ENCODE measurements at places on chromosomes 4 and X.

DNA sequence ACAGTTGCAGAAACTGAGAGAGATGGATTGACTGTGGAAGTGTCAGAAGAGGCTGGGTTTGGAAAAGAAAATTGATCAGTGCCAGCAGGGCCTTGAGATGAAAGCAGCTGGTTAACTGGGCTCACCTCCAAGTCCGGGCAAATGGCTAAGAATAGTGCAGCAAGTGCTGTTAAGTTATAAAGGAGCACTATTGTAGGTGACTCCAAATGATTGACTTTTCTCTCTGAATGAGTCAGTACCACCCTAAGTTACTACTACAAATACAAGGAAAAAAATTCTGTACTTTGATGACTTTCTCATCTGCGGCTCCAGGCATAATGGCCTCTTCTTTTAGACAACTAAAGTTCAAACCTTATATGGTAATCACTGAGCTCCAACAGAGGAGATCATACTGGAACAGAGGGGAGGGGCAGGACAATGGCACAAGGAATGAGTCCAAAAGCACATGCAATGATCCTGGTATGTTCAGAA is 733.4 kb upstream of the INTU start:
- DNase-seq, result no peak

DNA sequence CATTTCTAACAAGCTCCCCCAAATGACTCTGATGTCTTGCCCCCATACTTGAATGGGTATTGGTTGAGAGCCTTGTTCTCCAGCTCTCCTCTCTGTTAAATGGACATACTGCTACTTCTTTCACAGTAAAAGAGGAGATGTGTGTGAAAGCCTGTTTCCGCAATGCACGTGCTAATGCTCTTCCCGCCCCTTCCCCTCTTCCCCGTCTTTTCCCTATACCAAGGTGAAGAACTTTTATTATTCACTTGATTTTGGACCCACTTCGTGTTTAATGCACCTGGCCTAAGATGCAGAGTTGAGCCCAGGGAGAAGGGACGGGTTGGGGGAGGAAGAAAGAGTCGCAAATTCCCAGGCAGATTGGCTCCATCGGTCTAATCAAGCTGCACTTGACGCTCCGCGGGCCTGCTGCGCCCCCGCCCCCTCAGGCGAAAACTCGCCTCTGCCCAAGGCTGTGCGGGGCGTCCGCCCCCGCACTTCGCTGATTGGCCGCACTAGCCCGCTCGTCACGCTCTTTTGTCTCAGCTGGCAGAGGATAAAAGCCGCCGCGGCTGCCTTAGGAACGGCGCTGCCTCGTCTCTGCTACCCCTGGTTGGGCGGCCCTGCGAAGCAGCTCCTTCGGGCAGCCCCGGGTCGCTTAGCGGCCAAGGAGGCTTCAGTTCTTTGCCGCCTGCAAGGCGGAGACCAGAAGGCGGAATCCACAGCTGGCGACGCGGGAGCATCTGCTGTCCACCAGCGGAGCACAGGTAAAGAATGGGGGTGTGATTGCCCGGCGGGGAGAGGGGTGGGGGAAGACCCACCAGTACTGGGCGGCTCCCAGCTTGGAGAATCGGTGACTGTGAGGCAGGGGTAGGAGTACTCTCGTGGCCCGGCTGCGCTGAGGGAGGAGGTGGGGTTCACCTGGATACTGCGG is at the start of gene ZCCHC12:
Gene ZCCHC12 (plus strand): TSS at position 562 of the 910 bp plus-strand sequence. CDS start 1,421 bp downstream, outside the sequence.
- no peak for DNase-seq

GRCh38 chr4:41429280-41429669 is 108.7 kb upstream of the LIMCH1 start:
- no peak for DNase-seq

GRCh38 chr4:133550436-133550835 is 401.3 kb downstream of the PCDH10 start:
- DNase-seq, result no peak

DNA sequence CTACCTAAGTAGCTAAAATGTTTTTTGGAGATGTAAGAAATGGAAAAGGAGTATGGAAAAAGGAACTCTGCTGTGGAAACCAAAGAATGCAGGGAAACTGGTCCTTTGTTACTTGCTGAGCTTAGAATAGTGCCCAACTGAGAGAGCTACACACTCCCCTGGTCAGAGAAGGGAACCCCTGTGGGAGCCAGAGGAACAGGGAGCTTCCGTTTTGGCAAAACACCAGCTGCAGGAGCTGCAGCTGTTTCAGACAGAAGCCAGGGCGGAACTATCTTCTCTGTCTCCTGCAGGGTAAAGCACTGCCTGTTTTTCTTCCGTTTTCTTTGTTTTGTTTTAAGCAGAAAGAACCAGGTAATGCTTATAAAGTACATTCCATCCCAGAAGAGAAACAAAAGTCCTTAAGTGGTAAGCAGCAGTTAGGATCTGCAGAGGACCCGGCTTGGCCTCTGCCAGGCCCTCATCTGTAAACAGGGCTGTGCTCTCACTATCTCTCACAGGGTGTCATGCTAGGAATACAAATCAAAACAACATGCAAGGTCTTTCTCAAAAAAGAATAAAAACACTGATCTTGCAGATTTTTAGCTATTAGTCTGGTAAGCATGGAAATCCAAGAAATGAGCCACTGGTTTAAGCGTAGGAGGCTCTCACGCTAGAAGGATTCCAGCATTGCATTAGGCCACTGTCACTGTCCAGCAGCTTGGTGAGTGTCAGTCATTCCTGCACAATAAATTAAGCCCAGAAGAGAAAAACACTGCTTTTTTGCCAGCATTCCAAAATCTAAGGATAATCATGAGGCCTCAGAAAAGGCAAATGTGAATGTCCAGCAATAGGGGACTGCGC is 76.1 kb downstream of the CHST7 start:
- DNase-seq, result peak; percentile 79

GRCh38 chr4:5134620-5135019 is 83.3 kb downstream of the STK32B start:
- no peak for DNase-seq

GRCh38 chrX:13254870-13255269 is 65.0 kb downstream of the ATXN3L start:
- DNase-seq, result no peak

GRCh38 chr4:126265888-126266287 is 951.1 kb downstream of the FAT4 start:
- no peak for DNase-seq

DNA sequence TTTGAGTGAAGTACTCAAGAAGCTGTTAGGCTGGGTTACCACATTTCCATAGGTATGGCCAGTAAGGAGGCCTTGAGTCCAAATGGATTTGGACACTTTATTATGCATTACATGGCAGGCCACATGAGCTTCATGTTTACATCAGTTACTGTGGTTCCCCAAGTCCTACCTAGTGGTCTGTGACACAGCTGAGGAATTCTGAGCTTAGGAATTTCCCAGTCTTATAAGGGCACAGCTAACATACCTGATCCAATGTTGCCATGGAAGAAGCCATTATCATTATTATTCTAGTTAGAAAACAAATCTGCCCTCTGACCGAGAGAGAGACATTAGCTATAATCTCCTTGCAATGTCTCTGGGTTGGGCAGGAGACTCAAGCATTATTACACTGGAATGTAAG is 174.4 kb upstream of the NUDT10 start:
- DNase-seq, result no peak

- no peak for DNase-seq
Measured at GRCh38 chr4:76654084-76654483, 219.1 kb downstream of the SHROOM3 start.

- DNase-seq, result no peak
Measured at GRCh38 chr4:154132406-154132805, 343.5 kb upstream of the SFRP2 start.

GRCh38 chrX:138897621-138898492 is 186.3 kb upstream of the FGF13 start:
- no peak for DNase-seq

- no peak for DNase-seq
Measured at GRCh38 chrX:35675151-35675550, 123.0 kb upstream of the MAGEB16 start.

DNA sequence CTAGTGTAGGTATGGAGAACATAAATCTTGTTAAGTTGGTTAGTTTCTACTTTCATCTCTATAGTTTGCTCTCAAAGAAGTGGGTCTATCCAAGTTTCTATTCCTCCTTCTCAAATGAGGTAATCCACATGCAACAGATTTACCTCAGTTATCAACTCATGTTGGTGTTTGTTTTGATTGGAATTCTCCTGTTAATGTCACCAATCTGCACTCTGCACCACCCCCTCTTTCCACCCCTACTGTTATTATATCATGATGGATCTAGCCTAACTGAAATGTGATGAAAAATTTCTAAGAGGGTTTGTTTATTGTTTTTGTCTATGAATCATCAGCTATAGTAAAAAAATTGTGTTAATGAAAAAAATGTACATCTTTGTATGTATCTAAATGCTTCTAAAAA is 66.1 kb downstream of the AGTR2 start:
- DNase-seq, result no peak

DNA sequence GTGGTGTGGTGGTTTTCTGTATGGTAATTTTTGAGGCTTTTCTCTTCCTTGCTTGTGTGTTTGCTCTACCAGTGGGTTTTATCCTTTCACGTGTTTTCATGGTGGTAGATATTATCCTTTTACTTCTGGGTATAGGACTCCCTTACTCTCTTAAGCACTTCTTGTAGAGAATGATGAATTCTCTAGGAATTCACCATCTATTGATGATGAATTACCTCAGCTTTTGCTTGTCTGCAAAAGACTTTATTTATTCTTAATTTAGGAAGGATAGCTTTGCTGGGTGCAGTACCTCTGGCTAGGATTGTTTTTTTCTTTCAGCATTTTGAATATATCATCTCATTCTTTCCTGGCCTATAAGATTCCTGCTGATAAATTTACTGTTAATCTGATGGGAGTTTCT is 415.3 kb downstream of the PDGFC start:
- no peak for DNase-seq

- no peak for DNase-seq
Measured at GRCh38 chr4:4864940-4865704, 5.7 kb downstream of the MSX1 start.

All from iPS DF 19.7 (cell line).